Epithelial cell of prostate (primary cell): ENCODE measurements at places on chromosomes 2 and 18.
A peak's percentile ranks its signal among the peaks of the same experiment; 100 is the strongest.

GRCh38 chr2:159873258-159873657 is 75.2 kb upstream of the CD302 start:
- no peak for DNase-seq

DNA sequence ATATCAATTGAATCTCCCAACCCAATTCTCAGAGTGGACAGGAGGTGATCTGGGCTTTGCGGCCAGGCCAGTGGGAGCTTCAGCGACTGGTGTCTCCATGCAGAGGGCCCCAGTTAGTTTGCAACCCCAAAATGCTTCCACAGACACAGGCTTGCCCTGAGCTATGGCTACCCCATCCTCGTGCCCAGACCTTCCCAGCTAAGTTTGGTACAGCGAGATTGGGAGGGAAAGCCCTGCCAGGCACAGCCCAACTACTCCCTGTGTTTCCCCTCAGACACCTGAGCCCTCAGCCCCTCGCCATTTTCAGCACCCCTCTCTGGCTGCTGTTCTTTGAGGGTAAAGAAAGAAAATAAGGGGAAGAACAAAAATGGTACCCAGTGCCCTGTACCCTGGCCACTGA is 142.9 kb downstream of the TNS1 start:
- no peak for DNase-seq

GRCh38 chr2:216320852-216321251 is 51.4 kb downstream of the MARCHF4 start:
- no peak for DNase-seq

GRCh38 chr2:15638720-15639119 is 47.1 kb downstream of the DDX1 start:
- peak; percentile 5 for DNase-seq

GRCh38 chr2:189013031-189013430 is 38.9 kb downstream of the COL3A1 start:
- DNase-seq: no peak

DNA sequence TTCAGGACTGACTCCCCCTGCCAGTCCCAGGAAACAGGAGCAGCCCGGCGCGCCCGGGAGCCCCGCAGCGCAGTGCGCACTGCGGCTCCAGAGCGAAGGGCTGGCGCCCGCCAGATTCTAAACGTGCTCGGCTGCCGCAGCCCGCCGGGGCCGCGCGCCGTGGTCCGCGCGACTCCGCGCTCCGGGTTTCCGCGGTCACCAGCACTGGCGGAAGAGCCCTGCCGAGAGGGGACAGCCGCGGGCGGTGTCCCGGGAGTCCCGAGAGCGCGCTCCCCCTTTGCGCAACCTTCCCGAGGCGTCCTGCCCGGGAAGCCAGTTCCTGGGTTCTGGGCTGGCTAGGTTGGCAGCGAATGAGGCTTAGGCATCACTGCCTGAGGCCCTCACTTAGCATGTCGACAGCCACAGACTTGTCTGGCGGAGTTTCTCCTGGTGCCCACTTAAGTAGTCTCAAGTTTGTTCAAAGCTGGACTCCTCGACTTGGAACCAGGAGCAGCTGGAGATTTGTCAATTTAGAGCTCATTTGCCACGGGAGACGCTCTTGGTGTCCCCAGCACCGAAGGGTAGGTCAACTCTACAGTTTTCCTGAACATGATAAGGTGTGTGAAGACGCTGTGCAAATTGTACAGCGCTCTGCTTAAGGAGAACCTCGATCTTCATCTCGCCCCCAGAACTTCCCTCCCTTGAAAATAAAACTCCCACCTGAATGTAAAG is 1.5 kb upstream of the VSNL1 start:
- DNase-seq: peak; percentile 79

DNA sequence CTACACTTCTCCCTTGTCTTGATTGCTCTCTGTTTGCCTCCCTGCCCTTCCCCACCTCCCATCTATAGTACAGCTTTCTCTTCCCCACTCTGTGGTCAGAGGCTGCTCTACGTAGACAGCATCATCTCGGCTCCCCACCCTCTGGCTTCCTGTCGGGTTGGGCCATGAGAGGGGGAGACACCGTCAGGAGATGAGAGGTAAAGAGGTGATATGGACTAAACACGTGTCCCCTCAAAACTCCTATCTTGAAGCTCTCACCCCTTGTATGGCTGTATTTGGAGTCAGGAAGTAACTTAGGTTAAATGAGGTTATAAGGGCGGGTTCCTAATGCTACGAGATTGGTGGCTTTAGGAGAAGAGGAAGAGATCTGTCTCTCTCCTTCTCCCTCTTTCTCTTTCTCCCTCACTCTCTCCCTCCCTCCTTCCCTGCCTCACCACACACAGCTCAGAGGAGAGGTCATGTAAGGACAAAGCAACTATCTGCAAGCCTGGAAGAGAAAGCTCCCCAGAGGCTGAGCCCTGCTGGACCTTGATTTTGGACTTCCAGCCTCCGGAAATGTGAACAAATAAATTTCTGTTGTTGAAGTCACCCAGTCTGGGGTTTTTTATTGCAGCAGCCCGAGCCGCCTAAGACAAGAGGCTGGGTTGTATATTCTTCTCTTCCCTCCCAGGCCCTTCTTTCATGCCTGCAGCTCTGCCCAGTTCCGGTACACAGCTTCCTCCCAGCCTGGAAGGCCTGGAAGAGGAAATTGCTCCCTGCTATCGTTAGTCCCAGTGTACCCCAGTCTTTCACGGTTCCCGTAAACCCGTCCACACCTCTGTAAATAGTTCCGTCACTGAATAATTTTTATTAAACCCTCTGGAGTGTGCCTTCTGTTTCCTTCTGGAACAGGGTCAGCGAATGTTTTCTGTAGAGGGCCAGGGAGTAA is 138.0 kb downstream of the AKAIN1 start:
- DNase-seq: no peak

GRCh38 chr18:31039426-31039825 is 3.1 kb downstream of the DSC3 start:
- peak; percentile 60 for DNase-seq
